ENCODE measurements at places on chromosomes 13 and 19. TPM values are rescaled to one million over a fixed set of nuclear protein-coding genes. Genes with fewer than 3 reads are reported as not detected.

- no peak for DNase-seq
These were observed 9.7 kb downstream of the DEDD2 start for GRCh38 chr19:42207767-42208271.

- no peak for DNase-seq
These were observed 132.7 kb upstream of the KLF12 start for GRCh38 chr13:74266861-74267260.

DNA sequence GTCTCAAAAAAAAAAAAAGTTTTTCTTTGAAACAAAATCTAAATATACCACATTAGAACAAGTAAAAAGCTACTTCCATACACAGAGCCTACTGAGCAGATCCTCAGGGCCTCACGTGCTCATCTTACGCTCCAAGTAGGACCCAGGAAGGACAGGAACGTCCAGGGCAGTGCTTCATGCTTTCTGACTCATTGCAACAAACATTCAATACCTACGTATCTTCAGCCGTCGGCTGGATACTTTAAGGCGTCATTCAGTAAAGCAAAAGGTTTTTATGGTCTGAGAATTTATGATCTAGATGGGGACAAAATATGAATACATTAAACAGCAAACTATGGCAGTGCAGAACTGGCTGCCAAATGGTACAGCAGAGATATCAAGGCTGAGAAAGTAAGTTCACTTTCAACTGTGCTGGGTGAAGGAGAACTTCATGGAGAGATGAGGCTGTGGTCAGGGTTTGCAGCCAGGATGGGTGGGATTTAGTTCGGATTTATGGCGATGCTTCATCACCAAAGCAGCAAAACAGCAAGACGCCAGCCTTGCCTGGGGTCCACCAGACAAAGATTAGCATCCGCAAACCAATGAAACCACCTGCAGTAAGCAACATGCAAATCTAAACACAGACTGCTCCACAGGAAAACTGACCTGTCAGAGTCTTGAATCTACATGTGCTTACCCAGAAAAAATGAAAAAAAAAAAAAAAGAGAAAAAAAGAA lies 20.5 kb downstream of the CARS2 start:
- peak; percentile 1 for DNase-seq

- DNase-seq: no peak
These were observed 102.4 kb upstream of the CSNK1A1L start for GRCh38 chr13:37207691-37208451.

DNA sequence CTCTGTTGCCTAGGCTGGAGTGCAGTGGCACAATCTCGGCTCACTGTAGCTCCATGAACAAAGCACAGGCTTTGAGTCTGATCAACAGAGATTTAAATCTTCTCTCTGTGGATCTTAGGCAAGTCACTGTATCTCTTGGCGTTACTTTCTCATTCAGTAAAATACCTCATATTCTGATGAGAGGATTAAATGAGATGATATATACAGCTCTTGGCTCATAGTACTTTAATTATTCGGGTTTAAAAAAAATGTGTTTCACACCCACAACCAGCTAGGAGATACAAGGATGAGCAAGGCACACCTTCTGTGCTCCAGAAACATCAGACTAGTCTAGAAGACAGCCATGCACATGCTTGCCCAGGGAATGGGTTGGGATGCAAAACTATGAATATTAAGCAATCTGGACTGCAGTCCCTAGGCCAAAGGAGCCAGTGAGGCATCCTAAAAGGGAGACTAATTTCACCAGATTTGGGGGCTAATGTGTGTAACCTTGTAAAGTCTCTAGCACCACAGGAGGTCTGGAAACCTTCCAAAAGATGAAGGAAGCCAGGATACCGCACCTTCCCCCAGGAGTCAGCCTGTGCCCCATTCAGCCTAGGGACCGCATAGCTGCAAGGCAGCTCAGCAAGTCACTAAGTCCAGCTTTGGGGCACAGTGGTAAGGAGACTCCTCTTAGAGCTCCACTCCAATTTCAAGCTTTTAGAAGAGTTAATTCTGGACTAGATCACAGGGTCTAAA lies 2.5 kb downstream of the VPS36 start:
- DNase-seq: no peak

GRCh38 chr19:17610384-17610783 lies 54.9 kb downstream of the COLGALT1 start:
- no peak for DNase-seq

DNA sequence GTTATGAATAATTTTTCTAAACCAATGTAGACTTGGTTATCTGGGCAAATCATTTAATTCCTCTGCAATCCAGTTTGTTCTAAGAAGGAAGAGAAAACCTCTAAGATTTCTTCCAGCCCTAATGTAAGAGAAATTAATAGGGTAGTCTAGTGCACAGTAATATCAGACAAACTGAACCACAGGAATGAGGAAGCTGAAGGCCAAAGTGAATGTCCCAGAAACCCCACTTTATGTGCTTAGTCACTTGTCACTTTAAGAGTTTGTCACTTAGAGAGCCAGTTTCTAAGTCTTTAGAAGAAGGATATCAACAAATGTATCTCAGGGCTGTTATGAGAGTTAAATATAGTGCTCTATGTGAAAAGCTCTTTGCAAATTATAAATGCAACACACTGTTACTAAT lies 750.6 kb downstream of the DIAPH3 start:
- no peak for DNase-seq

GRCh38 chr13:109840201-109840892 lies 54.0 kb upstream of the IRS2 start:
- DNase-seq: no peak

- DNase-seq: no peak
These were observed 23.9 kb upstream of the CXCL17 start for GRCh38 chr19:42466521-42467182.

GRCh38 chr13:86907156-86907555 lies 764.0 kb upstream of the SLITRK5 start:
- DNase-seq: no peak

- no peak for DNase-seq
These were observed 5.5 kb upstream of the PTOV1 start for GRCh38 chr19:49845414-49845813.

- no peak for DNase-seq
These were observed 16.6 kb downstream of the SIGLEC8 start for GRCh38 chr19:51441410-51442390.

Gene LPAR2
- 9.6 TPM for total RNA-seq

DNA sequence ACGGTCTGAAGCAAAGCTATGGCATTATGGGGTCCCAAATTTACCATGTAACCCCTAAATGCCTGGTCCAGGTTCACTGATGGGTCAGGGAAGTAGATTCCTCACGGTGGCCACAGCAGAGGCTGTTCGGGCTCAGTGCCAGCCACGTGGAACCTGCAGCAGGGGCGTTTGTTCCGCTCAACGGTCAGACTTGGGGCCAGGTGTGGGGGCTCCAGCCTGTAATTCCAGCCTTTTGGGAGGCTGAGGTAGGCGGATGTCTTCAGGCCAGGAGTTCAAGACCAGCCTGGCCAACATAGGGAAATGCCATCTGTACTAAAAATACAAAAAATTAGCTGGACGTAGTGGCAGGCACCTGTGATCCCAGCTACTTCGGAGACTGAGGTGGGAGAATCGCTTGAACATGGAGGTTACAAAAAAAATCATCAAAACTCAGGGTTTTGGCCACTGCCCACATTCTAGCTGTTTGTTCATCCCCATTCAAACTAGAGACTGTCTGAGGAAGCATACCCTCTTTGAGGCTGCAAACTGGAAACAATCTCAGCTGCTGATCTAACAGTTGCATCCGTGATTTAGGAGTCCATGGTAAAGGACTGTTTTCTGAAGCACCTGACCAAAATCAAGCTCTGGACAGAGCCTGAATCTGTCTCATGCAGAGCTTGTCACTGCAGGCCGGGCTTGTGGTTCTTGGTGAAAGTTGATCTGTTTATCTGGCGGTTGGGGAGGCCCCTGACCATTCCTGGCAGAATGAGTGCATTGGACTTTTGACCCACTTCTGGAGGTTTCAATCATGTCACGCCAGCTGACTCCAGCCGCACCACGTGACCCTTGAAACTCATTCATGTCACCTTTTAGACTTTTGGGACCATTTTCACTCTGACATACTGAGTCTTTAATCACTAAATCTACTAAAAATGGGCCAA lies 30.2 kb upstream of the ZNF331 start:
- DNase-seq: no peak

Gene ZNF90
- 4.1 TPM for total RNA-seq

DNA sequence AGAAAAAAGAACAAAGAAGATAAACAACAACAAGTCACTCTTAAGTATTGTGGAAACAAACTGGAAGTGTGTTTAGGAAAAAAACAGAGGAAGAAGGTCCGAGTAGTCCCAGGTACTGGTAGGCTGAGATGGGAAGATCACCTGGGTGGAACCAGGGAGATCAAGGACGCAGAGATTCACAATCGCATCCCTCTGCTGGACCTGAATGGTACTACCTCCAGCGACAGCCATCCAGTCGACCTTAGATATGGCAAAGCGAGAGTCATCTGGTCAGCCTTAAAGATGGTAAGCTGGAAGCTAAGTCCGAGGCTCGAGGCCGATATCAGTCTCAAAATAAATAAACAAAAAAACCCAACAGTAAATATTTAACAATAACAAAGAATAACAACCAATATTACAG lies 44.9 kb upstream of the ZNF91 start:
- no peak for DNase-seq

DNA sequence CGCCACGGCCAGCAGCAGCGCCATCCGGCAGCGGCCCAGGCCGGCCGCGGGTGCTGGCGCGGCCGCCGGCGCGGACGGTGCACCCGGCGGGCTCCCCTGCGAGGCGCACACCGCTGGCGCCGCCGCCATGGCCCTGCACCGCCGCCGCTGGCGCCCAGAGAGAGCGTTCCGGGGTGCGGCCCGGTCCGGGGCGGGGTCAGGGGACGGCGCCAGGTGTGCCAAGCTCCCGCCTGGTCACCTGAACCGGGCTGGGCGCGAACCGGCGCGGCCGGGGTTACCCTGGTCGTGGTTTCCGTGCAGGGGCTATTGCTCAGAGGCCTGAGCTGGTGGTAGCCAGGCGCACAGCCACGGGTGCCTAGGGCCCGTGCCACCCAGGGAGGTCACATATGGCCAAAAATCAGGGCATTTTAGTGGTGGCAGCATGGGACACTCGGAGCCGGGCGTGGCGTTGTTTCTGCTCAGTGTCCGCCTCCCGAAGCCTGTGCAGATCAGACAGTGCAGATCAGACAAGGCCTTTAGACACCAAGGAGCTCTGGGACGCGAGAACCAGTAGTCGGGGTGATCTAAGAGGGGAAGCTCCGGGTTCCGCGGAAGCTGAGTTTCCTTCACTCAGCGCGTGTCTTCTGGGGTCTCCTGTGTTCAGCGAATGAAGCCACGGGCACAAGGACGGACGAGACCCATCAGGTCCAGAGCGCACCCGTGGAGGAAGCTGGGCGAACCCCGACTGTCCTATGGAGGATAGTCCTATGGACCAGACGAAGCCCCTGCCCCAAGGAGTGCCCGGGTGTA lies at the start of gene TMEM238:
Gene TMEM238 (minus strand): TSS at position 162 of the 789 bp plus-strand sequence. CDS start 33 bp downstream, at position 129.
- peak; percentile 72 for DNase-seq

DNA sequence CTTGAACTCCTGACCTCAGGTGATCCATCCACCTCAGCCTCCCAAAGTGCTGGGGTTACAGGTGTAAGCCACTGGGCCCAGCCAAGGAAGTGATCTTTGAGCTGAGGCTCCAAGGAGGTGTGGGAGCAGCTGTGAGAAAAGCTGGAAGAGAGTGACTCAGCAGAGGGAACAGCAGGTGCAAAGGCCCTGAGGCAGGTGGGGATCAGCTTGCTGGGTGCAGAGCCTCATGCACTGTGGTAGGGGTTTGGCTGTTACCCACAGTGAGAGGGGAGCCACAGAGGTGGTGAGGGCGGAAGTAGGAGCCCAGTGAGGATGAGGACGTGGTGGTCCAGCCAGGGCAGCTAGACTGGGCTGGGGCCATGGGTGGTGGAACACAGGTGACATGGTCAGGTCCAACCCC lies 6.5 kb downstream of the NPAS1 start:
- DNase-seq: no peak

GRCh38 chr13:39419068-39419467 lies 183.9 kb downstream of the LHFPL6 start:
- DNase-seq: no peak

Gene TEX101
- total RNA-seq: not detected

Gene DOCK9
- 18.5 TPM for total RNA-seq

DNA sequence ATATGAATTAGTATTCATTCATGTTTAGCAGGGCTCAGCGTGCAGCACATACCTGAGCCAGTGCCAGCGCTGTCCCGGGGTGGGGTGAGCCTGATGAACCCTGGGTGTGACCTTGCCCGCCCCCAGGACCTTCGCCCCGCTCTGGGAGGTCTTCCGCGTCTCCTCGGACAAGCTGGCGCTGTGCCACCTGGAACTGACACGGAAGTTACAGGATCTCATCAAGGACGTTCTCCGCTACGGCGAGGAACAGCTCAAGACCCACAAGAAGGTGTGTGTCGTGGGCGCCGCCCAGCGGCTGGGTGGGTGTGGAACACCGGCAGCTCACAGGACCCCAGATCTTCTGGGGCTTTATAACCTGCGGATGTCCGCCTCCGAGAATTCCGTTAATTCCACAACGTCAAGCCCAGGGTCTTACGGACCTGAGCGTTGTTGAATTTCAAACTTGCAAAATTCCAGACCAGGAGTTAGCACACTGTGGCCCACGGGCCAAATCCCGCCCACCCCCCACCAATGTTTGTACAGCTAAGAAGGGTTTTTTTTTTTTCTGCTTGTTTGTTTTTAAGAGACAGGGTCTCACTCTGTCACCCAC lies 15.4 kb downstream of the FCHO1 start:
- DNase-seq: peak; percentile 70

Gene CDADC1
- 4.3 TPM for total RNA-seq

DNA sequence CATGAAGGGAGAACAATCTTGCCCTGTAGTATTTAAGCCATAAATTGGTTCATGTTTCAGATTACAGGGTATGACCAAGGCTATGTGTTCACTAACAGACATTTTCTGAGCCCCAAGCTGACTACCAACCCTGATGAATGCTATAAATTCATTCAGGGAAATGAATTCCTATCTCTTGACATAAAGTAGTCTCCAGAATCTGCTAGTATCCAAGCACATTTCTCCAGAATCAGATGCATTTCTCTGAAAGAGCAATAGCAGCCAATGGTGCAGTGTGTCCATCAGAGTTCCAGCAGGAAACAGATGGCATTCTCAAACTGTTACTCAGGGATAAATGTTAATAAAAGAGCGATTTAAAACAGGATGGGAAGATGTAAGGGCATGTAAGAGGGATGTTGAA lies 226.4 kb downstream of the COG6 start:
- DNase-seq: no peak

Gene GPR180
- total RNA-seq: 2.2 TPM

DNA sequence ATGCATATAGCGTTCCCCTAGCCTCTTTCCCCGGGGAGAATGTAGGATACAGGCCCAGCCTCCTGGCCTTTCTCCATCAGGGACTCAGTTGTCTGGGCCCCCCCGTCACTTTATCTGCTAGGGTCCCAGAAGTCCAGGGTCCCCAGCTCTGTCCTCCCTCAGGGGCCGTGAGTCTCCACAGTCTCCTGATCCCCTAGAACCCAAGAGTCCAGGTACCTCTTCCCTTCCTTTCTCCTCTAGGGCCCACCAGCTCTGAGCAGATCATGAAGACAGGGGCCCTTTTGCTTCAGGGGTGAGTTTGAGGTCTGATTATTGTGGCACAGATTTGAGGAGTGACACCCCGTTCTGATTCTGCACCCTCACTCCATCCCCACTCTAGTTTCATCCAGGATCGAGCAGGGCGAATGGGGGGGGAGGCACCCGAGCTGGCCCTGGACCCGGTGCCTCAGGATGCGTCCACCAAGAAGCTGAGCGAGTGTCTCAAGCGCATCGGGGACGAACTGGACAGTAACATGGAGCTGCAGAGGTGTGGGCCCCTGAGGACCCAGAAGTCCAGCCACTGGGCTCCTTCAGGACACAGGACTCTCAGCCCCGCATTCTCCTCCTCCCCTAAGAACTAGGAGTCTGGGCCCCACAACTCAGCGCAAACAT lies 758 bp downstream of the BAX start:
- no peak for DNase-seq

- peak; percentile 82 for DNase-seq
These were observed 629 bp upstream of the FGF9 start for GRCh38 chr13:21670006-21670882.

Data from pancreas (tissue), 10 donors.